ENCODE measurements at places on chromosomes 1 and 21.

GRCh38 chr1:200015811-200016210 is 11.7 kb upstream of the NR5A2 start:
- DNase-seq: no peak

DNA sequence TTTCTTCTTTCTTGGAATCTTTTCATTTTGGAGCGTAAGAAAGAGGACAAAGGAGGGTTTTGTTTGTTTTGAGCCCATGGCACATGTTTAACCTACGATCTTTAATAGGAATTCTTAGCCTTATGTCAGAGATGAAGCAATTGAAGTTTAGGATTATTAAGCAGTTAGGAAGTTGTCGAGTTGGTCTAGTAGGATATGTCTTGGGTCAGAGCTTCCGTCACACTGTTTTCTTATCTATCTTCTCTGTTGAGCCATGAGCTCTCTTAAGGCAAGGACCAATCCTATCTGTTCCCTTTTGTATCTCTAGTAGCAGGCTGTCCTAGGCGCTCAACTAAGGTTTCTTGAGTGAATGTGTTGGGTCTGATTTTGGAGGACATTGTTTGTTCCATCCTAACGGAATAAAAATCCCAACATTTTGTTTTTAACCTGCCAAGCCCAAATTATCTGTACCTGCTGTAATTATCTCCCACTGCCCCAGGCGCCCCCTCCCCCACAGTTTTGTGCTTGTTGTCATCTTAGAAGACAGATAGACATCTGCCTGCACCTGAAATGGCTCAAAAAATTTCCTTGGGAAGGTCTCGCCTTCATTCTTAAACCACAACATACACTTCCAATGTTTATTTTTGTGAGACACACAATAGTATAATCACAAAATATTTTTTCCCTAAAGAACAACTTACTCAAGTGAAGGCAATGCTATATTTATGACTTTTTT is 95.3 kb upstream of the GADD45A start:
- no peak for DNase-seq

DNA sequence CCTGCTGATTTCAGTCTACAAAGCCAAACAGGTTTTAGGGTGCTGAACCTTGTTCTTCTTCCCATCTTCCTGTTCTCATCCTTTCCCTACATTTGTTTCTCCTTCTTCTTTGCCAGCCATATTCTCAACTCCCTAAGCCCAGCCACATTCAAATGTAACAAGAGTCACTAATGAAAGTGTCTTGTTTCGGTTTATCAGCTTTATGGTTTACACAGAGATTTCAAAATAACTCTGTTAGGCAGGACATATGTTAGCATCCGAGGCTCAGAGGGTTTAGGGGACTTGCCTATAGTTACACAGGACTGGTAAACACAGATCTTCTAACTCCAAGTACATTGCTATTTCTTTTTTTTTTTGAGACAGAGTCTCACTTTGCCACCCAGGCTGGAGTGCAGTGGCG is 61.3 kb downstream of the NDUFS5 start:
- no peak for DNase-seq

DNA sequence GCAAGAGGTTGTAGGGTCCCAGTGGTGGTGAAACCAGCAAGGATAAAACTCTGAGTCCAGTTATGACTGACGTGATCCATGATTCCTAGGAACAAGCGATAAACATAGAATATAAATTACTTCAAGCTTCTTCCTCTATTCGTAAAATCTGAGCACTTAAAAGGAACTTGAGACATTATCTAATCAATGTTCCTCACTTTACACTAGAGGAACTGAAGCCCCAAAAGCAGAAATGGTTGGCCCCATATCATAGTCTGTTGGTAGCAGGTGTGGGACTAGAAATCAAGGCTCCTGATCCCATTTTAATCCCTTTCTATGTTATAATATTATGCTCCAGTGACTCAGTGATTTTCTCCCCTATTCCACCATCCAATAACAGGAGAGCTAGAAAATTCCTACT is 21.9 kb upstream of the MNDA start:
- DNase-seq: no peak

- no peak for DNase-seq
Observed at GRCh38 chr1:71737768-71738167, 544.6 kb downstream of the NEGR1 start.

DNA sequence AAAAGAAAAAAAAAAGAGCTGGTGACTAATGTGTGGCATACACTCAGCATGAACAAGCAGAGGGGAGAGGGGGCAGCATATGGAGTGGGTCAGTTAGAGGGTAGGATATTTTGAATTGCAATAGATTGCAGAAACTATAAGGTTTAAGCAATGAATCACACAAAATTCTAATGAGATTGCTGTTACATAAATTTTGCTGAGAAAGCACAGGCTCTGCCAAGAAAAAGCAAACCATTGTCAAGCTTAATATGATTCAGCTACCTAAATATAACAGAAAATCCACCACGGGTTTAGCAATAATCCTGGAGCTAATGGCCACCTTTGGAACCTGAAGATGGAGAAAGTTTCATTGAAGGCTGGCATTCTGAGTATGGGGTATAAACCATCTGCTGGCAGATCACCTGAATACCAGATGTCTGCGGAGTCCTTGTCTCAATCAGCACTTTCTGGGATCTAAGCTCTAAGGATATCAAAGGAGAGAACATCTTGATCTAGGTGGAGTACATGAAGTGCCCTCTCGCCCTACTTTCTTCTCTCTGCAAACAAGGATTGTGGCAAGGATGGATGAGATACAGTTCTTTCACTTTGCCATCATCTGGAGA is 30.3 kb upstream of the ANGPTL7 start:
- DNase-seq: no peak
